ENCODE measurements at places on chromosomes 16 and 17.

GRCh38 chr17:68658999-68659780 lies 58.0 kb upstream of the FAM20A start:
- no peaks in the 10 kb centered on the region for H3K36me3 ChIP-seq
- H3K27ac ChIP-seq = no peak overlapping the region
- H3K4me1 ChIP-seq = no peaks in the 10 kb centered on the region
- H3K27me3 ChIP-seq = no peaks in the 10 kb centered on the region
- DNase-seq = no peak
- H3K4me3 ChIP-seq = no peak overlapping the region

DNA sequence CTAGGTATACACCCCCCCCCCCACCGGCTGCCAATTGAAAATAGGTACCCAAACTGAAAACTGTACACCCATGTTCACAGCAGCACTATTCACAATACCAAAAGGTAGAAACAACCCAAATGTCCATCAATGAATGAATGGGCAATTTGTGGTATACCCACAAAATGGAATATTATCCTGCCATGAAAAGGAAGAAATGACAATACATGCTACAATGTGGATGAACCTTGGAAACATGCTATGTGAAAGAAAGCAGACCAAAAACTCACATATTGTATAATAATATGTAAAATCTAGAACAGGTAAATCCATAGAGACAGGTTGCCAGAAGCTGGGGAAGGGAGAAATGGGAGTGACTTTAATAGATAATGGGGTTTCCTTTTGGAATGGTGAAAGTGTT lies 417.5 kb downstream of the UTP18 start:
- no peaks in the 10 kb centered on the region for H3K4me1 ChIP-seq
- H3K27me3 ChIP-seq = no peaks in the 10 kb centered on the region
- DNase-seq = no peak
- no peak overlapping the region for H3K27ac ChIP-seq
- H3K4me3 ChIP-seq = no peak overlapping the region

GRCh38 chr16:30963925-30964511 lies 6.5 kb downstream of the SETD1A start:
- peaks cover 72% of the 10 kb centered on the region for H3K36me3 ChIP-seq
- no peaks in the 10 kb centered on the region for H3K27me3 ChIP-seq
- H3K4me1 ChIP-seq = no peaks in the 10 kb centered on the region
- no peak for DNase-seq
- H3K4me3 ChIP-seq = no peak overlapping the region

GRCh38 chr17:71257096-71257495 lies 863.7 kb upstream of the SOX9 start:
- no peaks in the 10 kb centered on the region for H3K27me3 ChIP-seq
- no peak overlapping the region for H3K4me3 ChIP-seq
- H3K4me1 ChIP-seq = no peaks in the 10 kb centered on the region
- no peaks in the 10 kb centered on the region for H3K36me3 ChIP-seq

DNA sequence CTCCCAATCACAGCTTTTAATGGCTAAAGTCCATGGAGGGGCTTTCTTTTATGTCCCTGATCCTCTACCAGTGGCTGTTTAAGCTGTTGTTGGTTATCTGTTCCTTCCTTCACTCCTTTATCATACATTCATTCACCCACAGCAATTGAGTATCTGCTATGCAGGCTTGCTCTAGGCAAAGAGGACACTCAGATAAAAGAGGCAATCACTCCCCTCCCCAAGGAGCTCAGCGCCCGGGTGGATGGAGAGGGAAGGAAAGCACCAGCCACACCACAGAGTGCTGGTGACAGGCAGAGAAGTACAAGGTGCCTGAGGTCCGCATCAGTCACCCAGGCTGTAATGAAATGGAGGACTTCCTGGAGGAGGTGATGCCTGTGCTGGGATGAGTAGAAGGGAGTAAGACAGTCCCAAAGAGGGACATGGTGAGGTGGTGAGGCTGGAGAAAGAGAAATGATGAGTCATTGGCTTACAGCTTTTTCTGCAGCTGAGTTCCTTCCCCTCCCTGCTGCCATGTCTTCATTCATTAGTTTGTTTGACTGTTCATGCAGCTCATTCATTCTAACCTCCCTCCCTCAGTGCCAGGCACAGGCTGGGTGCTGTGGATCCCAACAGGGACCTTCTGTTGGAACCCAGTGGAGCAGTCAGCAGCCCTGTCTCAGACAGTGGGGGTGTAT lies 12.8 kb upstream of the NGFR start:
- peaks cover 86% of the 10 kb centered on the region for H3K27me3 ChIP-seq
- DNase-seq = no peak
- H3K4me1 ChIP-seq = peaks cover 33% of the 10 kb centered on the region
- H3K27ac ChIP-seq = no peak overlapping the region

DNA sequence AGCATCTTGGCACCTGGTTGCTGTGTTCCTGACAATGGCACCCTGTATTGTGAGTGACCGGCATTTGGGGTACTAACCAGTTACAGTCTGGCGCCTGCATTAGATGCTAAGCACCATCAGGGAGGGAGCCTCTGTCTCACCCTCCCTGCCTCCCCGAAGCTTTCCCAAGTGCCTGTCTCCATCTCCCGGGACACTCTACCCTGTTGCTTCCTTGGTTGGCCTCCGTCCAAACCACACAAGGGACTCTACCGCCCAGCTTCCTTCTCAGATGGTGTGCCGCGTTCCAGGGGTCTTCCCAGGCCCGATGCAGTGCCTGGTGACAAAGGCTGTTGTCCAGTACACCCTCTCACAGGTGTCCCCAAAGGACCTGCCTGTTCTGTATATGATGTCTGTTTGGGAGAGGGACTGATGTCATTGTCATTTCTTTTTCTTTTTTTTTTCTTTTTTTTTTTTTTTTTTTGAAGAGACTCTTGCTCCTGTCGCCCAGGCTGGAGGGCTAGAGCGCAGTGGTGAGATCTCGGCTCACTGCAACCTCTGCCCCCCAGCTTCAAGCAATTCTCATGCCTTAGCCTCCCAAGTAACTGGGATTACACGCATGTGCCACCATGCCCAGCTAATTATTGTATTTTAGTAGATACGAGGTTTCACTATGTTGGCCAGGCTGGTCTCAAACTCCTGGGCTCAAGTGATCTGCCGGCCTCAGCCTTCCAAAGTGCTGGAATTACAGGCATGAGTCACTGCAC lies 6.7 kb downstream of the SNN start:
- H3K27ac ChIP-seq = no peak overlapping the region
- no peaks in the 10 kb centered on the region for H3K27me3 ChIP-seq
- peaks cover 3% of the 10 kb centered on the region for H3K36me3 ChIP-seq
- H3K4me3 ChIP-seq = no peak overlapping the region
